ENCODE measurements at places on chromosomes 16 and 17.
A peak's percentile ranks its signal among the peaks of the same experiment; 100 is the strongest.

GRCh38 chr17:7440834-7441195 lies 1.5 kb downstream of the FGF11 start:
- DNase-seq: no peak

DNA sequence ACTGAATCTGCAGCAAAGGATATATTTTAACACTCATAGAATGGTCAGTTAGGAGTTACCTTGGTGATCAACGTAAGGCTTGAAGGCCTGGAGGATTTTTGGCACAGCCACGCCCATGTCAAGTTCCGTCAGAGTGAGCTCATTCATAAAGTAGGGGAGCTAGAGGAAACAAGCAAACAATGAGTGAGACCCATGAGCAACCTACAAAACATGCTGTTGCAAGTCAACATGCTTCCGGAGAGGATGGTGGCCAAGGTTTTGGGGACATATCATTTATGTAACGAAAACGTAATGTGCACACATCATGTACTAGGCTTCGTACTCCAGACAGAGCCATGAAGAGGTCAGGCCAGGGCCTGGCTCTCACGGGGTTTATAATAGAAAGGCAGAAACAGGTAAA lies 41.1 kb upstream of the ERN1 start:
- DNase-seq: no peak

DNA sequence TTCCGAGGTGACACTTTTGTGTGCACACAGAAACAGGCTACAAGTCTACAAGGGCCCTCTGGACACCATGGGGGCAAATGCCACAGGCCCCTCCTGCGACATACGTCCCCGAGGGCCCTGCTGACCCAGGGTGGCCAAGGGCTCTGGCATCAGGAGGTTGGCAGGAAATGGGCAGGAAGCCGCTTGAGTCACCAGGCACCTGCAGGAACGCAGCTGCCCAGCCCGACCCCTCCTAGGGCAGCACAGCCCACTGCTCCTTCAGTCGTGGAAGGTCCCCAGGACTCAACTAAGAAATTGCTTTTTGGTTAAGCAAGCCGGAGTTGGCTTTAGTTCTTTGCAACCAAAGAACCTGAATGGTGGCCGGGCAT lies 8.1 kb downstream of the CORO7 start:
- no peak for DNase-seq

DNA sequence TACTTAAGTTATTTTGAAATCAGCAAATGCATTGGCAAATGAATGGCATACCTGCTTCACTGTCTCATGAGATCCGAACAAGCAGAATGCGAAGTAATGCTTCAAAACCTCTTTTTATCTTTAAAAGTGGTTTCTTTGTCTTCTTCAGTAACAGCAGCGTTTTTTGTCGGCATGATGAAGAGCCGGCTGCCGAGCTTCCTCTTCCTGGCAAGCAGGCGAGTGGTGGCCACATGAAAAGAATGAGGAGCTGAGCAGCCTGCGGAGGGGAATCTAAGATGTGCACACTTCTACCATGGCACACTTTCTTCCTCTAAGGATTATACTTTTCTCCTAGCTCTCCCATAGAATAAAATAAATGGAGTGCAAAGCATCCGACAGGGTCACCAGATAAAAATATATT lies 42.4 kb upstream of the AKTIP start:
- DNase-seq: no peak

DNA sequence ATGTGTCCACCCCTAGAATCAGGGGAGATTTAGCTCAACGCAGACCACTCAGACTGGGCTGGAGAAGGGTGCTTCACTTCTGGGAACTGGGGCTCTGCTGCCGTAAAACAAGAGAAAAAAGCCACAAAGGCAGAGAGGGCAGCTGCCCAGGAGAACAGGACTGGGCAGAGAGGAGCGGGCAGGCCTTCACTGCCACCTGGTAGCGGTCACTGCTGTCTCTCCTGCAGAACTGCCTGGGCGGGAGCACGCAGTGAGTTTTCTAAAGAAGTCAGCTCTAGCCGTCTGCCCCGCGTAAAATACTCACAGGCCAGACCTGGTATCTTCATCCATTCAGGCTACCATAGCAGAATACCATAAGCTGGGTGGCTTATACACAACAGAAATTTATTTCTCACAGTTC lies 103.8 kb downstream of the AMFR start:
- no peak for DNase-seq

GRCh38 chr16:3020604-3021448 lies 658 bp downstream of the TNFRSF12A start:
- peak; percentile 64 for DNase-seq

DNA sequence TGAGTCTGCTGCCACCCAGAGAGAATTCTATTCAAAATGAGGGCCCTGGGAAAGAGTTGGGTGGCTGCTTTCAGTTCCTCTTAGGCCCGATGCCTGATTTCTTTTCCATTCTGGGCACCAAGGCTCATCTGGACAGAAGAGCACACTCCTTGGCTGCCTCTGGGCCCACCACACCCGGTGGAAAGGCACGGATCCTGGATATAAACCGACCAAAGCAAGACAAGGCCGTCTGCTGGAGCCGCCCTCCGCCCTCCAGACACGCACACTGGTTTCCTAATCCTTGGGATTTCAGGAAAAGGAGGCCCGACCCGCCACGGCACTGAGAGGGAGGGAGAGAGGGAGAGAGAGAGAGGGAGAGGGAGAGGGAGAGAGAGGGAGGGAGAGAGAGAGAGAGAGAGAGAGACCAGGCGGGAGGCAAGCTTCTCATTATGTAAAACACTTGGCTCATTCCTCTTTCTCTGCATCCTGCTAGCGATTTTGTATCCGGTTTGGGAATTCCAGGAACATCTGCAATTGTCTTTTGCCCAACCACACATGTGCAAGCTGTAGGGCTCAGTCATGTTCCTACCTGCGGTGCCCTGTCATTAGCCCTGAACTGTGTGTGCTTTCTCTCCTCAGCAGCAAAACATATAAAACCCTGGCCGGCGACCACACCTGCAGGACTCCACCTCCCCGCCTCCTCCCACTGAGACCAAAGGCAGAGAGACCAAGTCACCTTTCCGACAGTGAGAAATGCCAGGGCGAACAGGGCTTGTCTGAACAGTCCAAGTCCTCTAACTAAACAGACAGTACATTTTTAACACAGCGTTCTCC lies 347.2 kb downstream of the SOX9 start:
- DNase-seq: no peak

- DNase-seq: no peak
Measured at GRCh38 chr16:1354815-1355540, 3.2 kb downstream of the GNPTG start.

DNA sequence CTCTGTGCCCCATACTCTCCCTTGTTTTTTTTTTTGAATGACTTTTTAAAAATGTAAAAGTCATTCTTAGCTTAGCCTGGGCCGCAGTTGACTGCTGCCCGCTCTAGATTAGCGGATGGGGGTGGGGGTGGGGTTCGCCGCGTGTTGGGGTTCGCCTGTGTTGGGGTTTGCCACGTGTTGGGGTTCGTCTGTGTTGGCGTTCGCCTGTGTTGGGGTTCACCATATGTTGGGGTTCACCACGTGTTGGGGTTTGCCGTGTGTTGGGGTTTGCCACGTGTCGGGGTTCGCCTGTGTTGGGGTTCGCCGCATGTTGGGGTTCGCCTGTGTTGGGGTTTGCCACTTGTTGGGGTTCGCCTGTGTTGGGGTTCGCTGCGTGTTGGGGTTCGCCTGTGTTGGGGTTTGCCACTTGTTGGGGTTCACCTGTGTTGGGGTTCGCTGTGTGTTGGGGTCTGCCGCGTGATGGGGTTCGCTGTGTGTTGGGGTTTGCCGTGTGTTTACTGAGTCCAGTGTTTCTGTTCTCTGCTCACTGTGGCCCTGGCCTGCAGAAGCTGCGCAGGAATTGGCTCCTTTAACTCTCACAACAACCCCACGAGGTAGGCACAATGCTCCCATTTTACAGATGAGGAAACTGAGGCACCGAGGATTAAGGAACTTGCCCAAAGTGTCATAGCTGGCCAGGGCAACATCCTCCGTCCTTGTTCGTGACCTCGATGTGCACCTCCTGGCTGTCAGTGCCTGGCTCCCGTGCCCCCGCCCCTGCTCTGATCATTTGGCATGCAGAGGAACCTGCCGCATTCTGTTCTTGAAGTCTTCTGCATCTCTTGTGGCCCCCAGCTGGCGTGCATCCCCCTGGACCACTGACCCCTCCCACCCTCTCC lies 96.6 kb upstream of the CIBAR2 start:
- DNase-seq: no peak

- DNase-seq: no peak
Measured at GRCh38 chr16:27351989-27352388, 38.2 kb downstream of the IL4R start.

DNA sequence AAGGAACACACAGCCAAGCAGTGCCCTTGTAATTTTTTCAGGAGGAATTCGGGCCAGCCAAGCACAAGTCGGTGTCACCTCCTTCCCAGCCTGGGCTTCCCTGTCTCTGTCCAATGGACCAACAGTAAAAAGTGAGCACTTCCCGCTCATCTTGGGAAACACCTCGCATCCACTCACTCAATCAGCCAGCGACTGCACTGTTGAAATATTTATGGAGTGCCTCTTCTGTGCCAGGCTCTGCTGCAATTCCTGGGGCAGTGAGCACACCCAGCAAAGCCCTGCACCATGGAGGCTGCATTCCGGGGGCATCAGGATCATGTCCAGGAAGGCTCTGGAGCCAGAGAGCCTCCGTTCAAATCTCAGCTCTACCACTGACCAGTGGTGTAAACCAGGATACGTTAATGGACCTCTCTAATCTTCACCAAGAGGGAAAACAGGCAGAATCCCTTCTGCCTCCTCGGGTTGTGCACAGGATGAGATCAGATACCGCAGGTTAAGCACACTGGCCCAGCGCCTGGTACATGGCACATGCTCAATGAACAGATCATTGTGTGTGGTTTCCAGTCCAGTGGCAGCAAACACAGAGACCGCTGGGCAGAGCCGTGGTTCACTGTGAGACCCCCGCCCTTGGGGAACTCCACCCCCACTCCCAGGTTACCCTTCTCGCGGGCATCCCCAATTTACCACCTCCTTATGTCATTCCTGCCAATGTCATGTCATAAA lies 194.3 kb downstream of the ZNF423 start:
- DNase-seq: no peak

- DNase-seq: no peak
Measured at GRCh38 chr16:411576-412265, 10.0 kb downstream of the DECR2 start.

DNA sequence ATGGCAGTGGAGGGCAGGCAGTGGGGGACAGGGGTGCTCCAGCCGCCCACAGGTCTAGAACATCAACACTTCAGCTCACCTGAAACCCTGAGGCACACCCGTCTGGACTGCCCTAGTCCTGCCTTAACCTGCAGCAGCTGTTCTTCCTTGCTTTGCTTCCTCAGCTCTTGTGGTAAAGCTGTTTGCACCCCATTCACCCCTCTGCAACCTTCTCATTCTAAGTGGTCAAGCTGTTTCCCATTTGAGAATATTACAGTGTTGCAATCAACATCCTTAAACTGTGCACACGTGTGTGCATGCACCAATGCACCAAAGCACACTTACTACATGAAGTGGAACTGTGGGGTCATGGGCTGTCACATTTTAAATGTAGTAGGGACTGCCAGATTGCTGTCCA lies 32.4 kb downstream of the SCNN1B start:
- no peak for DNase-seq

DNA sequence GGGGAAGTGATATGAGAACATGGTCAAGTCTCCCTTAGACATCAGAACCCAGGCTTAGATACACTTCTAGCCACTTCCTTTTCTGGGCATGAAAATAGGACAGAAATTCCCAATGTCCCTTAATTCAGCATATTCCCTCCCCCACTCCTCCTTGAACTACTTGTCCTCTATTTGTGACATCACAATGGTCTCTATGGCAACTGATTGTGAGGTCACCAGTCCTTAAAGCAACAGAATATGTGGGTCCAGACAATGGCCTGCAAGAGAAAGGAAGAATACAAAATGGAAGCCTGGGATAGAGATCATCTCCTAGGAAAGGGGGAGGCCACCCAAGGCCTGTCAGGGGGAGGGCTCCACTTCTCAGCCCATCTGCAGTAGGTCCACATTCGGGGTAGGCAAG lies 6.7 kb upstream of the SEZ6 start:
- DNase-seq: no peak

DNA sequence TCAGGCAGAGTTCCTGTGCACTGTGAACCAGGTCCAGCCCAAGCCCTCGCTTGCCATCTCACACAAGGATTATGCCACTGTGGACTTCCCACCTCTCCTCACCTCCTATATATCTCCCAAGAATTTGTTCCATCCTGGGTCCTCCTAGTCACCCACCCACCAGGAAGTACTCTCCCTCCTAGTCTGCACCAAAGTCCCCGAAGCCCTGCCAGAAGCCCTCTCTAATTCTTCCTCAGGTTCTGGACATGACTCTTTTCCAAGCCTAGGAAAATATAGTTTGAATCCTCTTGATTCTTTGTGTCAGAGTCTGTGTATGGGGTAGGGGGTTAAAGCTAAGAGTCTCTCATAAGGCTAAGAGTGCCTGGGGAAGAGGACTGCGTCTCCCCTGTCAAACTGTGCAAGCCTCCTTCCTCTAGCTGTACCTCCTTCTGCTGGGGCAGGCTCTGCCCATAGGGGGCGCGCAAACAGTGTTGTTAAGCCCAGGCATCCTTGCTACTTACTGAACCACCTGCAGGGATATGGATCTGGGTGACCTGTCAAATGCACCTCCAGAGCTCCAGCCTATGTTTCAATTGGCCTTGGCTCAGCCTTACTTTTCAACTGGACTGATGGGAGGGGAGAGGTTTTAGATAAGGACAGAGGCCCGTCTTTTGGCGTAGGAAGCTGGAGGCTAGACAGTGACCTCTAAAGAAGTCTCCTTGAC lies 16.6 kb upstream of the DLX4 start:
- DNase-seq: peak; percentile 58

GRCh38 chr16:21101631-21102420 lies 48.8 kb downstream of the DNAH3 start:
- DNase-seq: no peak

DNA sequence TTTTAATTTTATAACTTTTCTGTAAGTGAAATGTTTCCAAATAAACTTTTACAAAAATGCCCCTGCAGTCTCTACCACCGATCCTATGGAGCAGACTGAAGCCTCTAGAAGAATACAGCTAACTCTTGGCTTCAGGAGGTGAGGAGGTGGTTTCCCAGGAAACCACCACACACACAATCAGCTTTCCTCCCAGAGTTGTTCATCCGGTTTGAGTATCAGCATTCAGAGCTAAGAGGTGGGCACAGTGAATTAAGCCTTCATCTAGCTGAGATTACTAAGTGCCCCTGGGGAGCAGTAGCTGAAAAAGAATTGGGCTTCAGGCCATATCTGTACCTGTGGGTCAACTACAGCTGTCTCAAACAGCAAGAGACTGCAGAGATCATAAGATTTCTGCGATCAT lies 139.7 kb downstream of the AATF start:
- DNase-seq: no peak

Data from activated T-helper 1 cell treated with anti-CD3 and anti-CD28 coated beads, Interleukin-2, amount 50 U/mL, for 16 hours (primary cell).